ENCODE measurements at places on chromosomes 13 and 19. TPM values are rescaled to one million over a fixed set of nuclear protein-coding genes. Genes with fewer than 3 reads are reported as not detected.

DNA sequence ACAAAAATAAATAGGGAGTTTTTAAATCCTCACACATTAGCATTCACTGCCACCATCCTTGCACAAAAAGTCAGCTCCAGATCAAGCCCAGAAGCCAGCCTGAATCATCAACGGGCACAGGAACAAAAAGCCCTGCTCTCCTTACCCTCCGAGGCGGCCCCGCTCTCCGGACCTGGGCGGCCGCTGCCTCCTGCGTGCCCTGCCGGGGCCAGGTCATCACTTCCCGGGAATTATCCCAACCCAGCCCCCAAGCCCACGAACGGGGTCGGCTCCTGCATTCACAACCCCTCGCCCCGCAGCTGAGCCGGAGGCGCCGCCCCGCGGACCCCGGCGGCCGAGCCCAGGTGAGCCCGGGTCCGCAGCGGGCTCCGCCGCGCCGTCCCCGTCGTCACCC lies 754 bp downstream of the DNAJB1 start:
- DNase-seq: peak; percentile 87

ZNF442 gene
- 7.7 TPM for total RNA-seq

DNA sequence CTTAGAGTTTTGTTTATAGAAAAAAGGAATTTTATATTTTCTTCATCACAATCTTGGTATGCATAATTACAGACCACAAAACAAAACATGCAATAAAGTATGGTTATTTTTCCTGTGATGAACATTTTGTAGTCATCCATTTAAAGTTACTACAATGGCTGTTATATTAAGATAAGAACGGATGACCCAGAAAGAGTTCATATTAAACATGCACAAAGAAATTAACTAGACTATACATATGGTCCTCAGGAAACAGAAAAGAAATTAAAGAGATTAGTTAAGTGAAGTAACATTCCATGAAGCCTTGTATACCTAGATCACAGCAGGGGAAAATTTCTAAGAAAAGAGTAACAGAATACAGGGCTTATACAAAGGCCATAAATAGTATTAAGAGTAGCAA lies 36.8 kb downstream of the RBM26 start:
- DNase-seq: no peak

KLF1 gene
- not detected for total RNA-seq

DNA sequence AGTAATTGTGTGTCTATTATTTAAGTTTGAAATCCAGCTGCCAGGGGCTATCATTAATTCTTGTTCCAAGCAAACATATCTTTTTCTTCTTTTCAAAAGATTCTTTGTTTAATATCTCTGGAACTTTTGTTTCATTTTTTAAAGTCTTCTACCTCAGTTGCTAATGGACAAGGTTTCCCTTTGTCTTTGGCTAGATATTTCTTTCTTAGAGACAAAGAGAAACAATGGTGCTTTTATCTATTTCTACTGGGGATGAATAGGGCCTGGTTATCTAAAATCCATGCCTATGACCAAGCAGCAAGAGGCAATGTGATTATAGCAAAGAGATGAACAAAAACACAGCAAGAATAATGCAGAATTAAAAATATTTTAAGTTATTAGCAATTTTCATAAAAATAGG lies 661.3 kb upstream of the KLF12 start:
- no peak for DNase-seq

- no peak for DNase-seq
Observed at GRCh38 chr13:107534548-107534947, 680.8 kb downstream of the LIG4 start.

DNA sequence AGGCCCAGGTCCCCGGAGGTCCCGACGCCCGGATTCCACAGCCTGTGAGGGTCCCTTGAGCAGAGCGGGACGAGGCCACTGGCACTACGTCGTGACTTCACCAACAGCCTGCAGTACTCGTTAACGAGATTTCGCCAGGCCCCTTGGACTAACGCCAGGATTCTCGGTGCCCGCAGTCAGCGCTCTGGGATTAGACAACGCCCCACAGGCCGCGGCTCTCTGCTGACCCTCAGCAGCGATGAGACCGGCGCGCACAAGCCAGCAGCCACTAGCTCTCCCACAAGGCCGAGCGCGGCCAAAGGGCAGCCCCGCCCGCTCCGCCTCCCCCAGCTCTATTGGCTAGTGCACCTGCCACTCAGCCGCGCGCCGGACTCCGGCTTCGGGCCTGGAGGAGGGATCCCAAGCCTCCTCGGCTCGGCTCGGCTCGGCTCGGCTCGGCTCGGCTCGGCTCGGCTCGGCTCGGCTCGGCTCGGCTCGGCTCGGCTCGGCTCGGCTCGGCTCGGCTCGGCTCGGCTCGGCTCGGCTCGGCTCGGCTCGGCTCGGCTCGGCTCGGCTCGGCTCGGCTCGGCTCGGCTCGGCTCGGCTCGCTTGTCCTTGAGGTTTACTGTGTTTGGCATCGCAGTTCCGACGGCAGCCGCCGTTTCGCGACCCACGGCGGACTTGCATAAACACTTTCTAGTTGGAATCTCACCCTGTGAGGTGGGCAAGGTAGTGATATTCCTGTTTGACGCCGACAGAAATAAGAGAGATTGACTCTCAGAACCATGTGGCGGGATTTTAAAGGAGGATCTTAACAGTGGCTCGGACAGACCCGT lies 231.7 kb upstream of the SERP2 start:
- peak; percentile 100 for DNase-seq

CRX gene
- not detected for total RNA-seq

DNA sequence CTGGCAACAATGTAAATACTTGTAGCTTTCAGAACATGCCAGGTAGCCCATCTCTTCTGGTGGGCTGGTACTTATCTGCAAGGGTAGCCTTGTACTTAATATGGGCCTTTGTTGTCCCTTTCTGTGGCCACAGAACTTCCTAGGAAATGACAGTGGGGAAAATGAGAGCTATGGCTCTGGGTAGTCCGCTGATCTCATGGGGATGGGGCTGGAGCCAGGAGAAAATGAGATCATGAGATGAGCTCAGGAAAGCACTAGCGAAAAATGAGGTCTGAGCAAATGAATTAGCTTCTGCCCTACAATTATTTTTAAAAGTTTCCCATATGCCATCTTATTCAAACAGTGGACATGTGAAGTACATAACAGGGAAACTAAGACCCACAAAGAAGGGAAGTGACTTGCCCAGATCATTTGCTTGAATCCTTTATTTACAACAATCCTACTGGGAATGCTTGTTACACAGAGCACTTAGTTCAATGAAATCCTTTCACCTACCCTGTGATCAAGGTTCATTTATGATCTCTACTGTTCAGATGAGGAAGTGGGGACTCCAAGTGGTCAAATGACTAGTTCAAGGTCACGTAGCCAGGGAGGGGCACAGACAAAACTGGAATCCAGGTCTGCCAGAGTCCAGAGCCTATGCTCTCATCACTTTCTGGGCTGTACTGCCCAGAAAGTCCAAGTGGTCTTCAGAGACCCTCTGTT lies 87.1 kb downstream of the PTPRS start:
- DNase-seq: no peak

LHFPL6 gene
- total RNA-seq: 213 TPM

APBA3 gene
- 10.5 TPM for total RNA-seq

GRCh38 chr19:2394054-2394441 lies 33.3 kb downstream of the TIMM13 start:
- no peak for DNase-seq

SIGLEC10 gene
- 13.5 TPM for total RNA-seq

- DNase-seq: no peak
Observed at GRCh38 chr13:27203854-27204253, 32.2 kb upstream of the USP12 start.

DAND5 gene
- not detected for total RNA-seq

CPAMD8 gene
- total RNA-seq: 6.2 TPM

GRCh38 chr19:9793071-9793591 lies 24.6 kb upstream of the ZNF846 start:
- DNase-seq: peak; percentile 90

GRCh38 chr19:55702131-55702627 lies 27.2 kb downstream of the EPN1 start:
- DNase-seq: peak; percentile 53

GRCh38 chr13:32023698-32024097 lies 7.9 kb upstream of the FRY start:
- no peak for DNase-seq

DNA sequence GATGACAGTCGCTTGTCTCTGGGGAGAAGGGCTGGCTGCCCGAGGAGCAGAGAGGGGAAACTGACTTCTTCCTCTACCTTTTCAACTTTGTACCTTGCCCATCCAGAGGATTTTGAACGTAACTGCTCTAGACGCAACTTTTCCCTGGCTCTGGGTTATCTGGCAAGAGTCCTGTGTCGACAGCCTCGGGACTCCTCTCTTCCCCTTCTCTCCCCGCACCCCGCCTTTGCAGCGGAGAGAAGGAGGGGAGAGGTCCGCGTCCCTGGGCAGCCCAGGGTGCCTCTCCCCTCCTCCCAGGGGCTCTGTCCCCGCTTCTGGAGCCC lies 574 bp downstream of the SH3GL1 start:
- no peak for DNase-seq

GRCh38 chr13:98557937-98558792 lies 18.7 kb downstream of the STK24 start:
- DNase-seq: no peak

DNA sequence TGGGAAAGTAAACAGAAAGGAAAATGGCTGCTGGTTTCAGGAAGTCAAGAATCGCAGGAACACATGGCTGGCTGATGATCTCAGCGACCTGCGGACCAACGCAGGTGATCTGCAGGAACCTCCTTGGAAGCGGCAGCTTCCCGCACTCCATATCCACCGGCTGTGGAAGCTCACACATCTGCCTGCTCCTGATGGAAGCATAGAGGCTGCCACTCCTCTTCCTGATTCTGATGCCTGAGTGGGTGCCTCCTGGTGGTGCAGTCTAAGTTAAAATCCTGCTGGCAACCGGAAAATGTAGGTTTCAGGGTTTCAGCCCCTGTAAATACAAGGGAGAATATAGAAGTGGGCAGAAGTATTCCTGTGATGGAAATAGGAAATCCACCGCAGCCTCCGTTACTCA lies 75.5 kb downstream of the TNFSF13B start:
- no peak for DNase-seq

- no peak for DNase-seq
Observed at GRCh38 chr19:14408491-14409145, 10.5 kb downstream of the DDX39A start.

PSG1 gene
- not detected for total RNA-seq

OR7A5 gene
- total RNA-seq: not detected

GRCh38 chr13:109792416-109793059 lies 6.2 kb upstream of the IRS2 start:
- DNase-seq: no peak

- no peak for DNase-seq
Observed at GRCh38 chr13:33089311-33089710, 73.1 kb downstream of the KL start.

GRCh38 chr13:46551410-46552302 lies 1.3 kb upstream of the LRCH1 start:
- peak; percentile 93 for DNase-seq

DNA sequence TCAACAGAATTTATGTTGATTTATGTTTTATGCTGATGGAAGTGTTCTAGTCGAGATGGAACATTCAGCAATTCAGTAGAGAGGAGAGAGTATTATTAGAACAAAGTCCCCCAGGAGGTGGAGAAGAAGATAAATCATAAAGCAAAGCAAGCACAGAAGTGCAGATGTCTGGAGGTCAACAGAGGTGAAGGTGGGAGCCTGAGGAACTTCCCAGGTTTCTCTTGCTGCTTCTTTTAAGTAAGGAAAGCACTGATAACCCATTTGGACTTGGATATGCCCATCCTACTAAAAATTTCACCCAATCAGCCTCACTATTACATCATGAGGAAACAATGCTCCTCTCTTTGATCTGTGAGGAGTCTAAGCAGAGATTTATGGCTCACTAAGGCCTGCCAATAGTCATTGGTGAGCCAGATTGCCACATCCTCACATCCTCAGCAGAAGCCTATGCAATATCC lies 98.8 kb downstream of the EPSTI1 start:
- no peak for DNase-seq

- no peak for DNase-seq
Observed at GRCh38 chr13:25686831-25687470, 315.2 kb downstream of the ATP8A2 start.

- DNase-seq: peak; percentile 96
Observed at GRCh38 chr19:46634045-46634655, 1.9 kb downstream of the GNG8 start.

DNA sequence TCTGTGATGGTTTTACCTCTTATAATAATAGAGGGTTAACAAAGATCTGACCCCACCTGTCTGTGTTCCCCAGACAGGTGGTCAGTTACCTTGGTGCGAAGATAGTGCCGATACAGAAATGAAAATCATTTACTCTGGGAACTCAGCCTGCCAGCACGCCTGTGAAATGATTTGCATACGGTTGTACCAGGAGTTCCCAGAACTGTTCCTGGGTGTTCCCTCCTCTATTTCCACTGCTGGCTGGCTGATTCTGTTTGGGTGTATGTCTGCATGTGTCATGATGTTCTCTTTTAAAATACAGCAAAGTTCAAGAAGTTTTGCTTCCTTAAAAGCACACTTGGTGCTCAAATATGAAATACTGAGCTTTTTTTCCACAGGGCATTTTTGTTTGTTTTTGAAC lies 527.1 kb downstream of the FGF9 start:
- no peak for DNase-seq

DNA sequence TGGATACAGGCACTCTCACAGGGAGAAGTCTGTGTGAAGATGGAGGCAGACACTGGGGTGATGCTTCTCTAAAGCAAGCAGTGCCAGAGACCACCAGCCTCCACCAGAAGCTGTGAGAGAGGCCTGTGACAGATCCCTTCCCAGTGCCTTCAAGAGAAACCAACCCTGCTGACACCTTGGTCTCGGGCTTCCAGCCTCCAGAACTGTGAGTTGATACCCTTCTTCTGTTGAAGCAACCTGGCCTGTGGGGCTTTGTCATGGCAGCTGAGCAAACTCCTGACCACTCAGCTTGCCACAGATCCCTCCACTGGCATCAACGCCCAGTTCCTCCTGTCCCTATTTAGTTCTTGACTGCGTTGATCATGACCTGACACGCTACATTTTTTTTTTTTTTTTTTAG lies 29.0 kb downstream of the ELAVL1 start:
- peak; percentile 36 for DNase-seq

- DNase-seq: no peak
Observed at GRCh38 chr13:97384371-97384770, 49.6 kb upstream of the RAP2A start.

GRCh38 chr13:25252225-25252624 lies 35.1 kb downstream of the MTMR6 start:
- DNase-seq: no peak

DNA sequence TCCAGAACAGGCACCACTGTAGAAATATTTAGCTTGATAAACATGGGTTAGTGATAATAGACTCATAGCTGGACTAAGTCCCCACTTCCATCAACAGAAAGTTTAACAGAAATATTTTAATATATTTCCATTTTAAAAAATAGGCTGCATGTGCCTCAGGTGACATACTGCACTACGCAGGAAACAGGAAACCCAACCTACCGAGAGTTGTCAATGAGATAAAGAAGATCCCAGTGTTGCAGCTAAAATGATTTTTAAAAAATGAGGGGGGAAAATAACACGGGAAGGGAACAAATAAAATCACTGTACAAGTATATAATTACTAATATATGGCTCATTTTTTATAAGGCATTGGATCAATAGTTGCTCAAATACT lies 154.8 kb downstream of the TBC1D4 start:
- DNase-seq: no peak

GPR42 gene
- total RNA-seq: not detected

CD177 gene
- 2.8 TPM for total RNA-seq

- DNase-seq: no peak
Observed at GRCh38 chr19:15180451-15181390, 20.1 kb downstream of the NOTCH3 start.

PRR22 gene
- total RNA-seq: 2.2 TPM

Data from posterior vena cava (tissue), 2 donors.